Naive thymus-derived CD8-positive, alpha-beta T cell (primary cell): ENCODE measurements at places on chromosomes 7 and 10. TPM values are rescaled to one million over a fixed set of nuclear protein-coding genes. Genes with fewer than 3 reads are reported as not detected.

Gene ZNF655
- total RNA-seq: 179 TPM

Gene TRIM50
- 0.25 TPM for total RNA-seq

Gene TWNK
- total RNA-seq: 18.2 TPM

Gene SPDYE5
- total RNA-seq: not detected

Gene PRPS1L1
- total RNA-seq: not detected

Gene AKR1C1
- 3.0 TPM for total RNA-seq

Gene OR2A7
- total RNA-seq: 5.5 TPM

Gene TMEM184A
- total RNA-seq: not detected

Gene HNRNPA2B1
- 504 TPM for total RNA-seq

Gene SYNPO2L
- total RNA-seq: not detected

Gene PNLIP
- not detected for total RNA-seq

Gene ZNF138
- total RNA-seq: 18.3 TPM

Gene STRIP2
- total RNA-seq: 0.11 TPM

Gene KLLN
- 1.4 TPM for total RNA-seq

Gene POLD2
- total RNA-seq: 72.4 TPM

Gene TDRD1
- total RNA-seq: 0.18 TPM

Gene GSTO2
- total RNA-seq: 1.5 TPM

Gene TMEM176B
- total RNA-seq: not detected

Gene ITIH5
- total RNA-seq: not detected

Gene CLDN4
- total RNA-seq: not detected

Gene LRRD1
- not detected for total RNA-seq

Gene ALKBH4
- 9.9 TPM for total RNA-seq

Gene NKX6-2
- total RNA-seq: not detected

Gene TCAF2
- total RNA-seq: 16.8 TPM

Gene SPDYE9
- total RNA-seq: not detected

Gene ZMIZ1
- total RNA-seq: 11.6 TPM

Gene CYTH3
- total RNA-seq: 8.1 TPM

Gene MSANTD7
- total RNA-seq: 15.3 TPM

Gene PRSS37
- total RNA-seq: not detected

Gene HTRA1
- not detected for total RNA-seq

Gene CALML5
- not detected for total RNA-seq

Gene KLF14
- not detected for total RNA-seq

Gene GJD4
- total RNA-seq: not detected

Gene FAS
- total RNA-seq: 4.2 TPM

Gene MYL10
- not detected for total RNA-seq

Gene CCDC186
- total RNA-seq: 38.2 TPM

Gene YWHAG
- total RNA-seq: 38.2 TPM

Gene PLAC9
- total RNA-seq: not detected

Gene HOXA2
- total RNA-seq: not detected

Gene CRCP
- total RNA-seq: 32.9 TPM

Gene GDF10
- total RNA-seq: 0.75 TPM

Gene ZNF467
- total RNA-seq: 0.88 TPM

Gene ASZ1
- not detected for total RNA-seq

Gene ABCC2
- 5.5 TPM for total RNA-seq

Gene ABCA13
- not detected for total RNA-seq

Gene INMT
- 0.52 TPM for total RNA-seq

Gene STAG3
- total RNA-seq: 12.1 TPM

Gene HELLS
- total RNA-seq: 7.8 TPM

Gene SPDYE8
- not detected for total RNA-seq

Gene CRHR2
- total RNA-seq: not detected

Gene UBN2
- 29.3 TPM for total RNA-seq

Gene DNAJB6
- total RNA-seq: 118 TPM

Gene NUTM2E
- total RNA-seq: 0.77 TPM

Gene UNCX
- total RNA-seq: not detected

Gene ANAPC16
- 128 TPM for total RNA-seq
